NCI-H1436 (cell line): ENCODE measurements at places on chromosomes 2 and 18.

- DNase-seq, result no peak
Observed at GRCh38 chr2:70746094-70746974, 21.7 kb downstream of the ADD2 start.

DNA sequence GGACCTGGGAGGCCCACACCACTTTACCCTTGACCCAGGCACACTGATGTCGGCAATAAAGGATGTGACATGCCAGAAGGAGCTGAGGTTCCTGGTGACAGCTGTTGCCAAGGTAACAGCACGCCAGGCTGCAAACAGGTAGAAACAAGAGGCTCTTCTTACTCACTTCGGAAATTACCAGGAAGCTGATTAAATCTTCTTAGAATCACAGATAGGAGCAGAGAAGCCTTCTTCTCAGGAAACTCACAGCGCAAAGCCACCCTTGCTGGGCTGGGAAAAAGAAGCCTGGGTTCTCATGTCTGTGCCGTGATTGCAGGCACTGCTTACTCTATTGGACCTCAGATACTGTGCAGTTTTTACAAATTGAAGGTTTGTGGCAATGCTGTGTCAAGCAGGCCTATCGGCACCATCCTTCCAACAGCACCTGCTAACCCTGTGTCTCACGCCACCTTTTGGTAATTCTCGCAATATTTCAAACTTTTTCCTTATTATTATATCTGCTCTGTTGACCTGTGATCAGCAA, 61.0 kb upstream of the TAF1B start:
- peak; percentile 18 for DNase-seq

DNA sequence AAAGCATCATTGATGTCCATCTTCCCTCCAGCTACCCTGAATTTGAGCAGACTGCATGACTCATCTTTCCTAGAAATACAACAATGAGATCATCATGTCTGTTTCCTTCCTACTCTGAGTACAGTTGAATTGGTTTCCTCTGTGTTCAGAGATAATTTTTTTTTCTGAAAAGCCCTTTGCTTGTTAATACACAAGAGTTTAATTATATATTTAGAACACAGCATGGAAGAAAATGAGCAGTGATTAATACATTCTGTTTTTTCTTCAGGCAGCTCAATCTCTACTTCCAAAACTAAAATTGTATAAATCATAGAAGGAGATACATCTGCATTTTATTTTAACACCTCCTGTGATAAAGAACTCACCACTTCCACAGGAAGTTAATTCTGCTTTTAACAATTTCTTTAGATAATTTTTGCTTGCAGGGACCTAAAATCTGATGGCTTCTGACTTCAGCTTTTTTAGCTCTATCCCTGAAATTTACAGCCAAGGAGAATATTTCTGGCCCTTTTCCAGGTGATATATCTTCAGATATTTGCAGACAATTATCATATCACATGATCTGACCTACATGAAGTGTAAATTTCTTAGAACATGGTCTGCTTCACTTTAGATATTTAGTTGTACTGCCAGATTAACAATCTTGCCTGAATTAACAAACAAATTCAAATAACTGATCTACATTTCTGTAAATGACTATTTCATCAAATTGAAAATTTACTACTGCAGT, 249.0 kb downstream of the TRIB2 start:
- no peak for DNase-seq

DNA sequence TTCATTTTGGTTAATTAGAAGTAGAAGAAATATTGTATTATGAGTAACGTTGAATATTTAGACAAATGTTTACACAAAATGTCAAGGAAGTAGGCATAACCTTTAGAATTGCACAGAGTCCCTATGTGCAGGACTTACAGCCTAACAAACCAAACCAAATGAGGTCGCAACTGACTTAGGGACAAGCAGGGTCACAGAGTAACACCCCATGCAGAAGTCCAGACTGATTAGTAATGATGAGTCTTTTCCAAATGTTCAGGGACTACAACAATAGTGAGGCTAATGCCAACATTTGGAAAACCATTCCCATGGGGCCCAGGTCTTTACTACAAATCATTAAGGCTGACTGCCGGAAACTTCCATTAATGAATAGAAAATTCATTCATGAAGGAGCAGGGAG, 452.5 kb upstream of the CHAC2 start:
- DNase-seq, result no peak

DNA sequence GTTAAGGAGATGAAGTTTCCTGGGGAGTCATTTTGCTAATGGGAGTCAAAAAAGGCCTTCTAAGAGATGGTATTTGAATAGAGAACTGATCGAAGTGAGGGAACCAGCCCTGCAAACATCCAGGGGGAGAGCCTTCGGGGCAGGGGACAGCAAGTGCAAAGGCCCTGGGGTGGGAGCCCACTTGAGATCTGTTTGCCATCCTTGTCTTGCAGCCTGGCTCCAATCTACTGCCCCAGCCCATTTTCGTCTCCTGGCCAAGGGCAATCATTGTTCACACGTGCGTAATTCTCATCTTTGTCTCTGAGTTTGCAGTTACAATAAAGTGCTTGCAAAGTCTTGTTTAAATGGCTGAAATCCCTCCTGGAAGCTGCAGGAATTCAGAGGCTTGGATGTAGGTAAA, 43.1 kb upstream of the AFF3 start:
- no peak for DNase-seq

DNA sequence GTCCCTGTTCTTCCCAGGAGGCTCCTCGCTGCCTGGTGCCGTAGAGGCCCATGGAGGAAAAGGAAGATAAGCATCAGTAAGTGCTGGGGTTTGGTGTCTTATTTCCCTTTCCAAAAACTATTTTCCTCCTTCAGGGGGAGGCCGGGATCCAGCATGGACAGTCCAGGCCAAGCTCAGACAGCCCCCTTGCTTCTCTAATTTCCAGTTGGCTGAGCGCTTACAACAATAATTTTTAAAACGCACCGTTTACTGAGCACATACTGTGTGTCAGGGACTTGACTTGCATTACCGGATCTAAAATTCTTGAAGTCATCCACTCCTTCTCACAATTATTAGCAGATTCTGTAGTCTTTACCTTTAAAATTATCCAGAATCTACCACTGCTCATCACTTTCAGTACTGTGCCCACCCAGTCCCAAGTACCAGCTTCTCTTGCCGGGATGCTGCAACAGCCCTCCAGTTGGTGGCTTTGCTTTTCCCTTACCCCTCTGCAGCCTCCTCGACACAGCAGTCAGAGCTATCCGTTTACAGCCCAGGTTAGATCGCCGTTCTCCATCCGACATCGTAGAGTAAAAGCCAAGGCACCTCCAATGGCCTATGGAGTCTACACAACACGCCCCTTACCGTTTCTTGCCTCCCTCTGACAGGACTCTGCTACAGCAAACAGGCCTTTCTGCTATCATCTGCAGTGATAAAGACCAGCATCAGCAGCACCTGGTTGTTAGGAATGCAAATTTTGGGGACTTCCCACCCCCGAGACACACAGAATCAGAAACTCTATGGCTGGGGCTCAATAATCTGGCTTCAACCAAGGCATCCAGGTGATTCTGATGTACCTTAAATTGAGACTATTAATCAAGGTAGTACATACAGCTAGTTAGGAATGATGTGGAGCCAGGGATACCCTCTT, 75.2 kb upstream of the TSPYL6 start:
- no peak for DNase-seq

GRCh38 chr2:38095079-38095995, 19.4 kb upstream of the CYP1B1 start:
- DNase-seq, result no peak

DNA sequence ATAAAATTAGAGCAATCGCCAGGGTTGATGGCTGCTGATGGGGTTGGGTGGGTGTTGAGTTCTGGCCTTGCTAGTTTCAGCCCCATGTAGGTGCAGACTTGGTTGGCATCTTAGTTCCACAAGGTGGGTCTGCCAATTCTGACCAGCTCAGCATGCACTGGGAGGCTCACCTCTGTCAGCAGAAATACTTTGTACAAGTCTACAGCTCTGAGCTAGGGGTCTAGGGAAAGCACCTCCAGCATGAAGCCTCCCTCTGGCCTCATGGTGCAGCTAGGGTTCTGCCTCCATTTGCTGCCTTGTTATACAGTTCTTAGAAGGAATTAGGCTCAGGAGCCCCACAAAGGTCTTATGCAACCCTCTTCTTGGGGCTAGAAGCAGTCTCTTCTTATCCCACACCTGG, 278.9 kb upstream of the HDAC4 start:
- no peak for DNase-seq

DNA sequence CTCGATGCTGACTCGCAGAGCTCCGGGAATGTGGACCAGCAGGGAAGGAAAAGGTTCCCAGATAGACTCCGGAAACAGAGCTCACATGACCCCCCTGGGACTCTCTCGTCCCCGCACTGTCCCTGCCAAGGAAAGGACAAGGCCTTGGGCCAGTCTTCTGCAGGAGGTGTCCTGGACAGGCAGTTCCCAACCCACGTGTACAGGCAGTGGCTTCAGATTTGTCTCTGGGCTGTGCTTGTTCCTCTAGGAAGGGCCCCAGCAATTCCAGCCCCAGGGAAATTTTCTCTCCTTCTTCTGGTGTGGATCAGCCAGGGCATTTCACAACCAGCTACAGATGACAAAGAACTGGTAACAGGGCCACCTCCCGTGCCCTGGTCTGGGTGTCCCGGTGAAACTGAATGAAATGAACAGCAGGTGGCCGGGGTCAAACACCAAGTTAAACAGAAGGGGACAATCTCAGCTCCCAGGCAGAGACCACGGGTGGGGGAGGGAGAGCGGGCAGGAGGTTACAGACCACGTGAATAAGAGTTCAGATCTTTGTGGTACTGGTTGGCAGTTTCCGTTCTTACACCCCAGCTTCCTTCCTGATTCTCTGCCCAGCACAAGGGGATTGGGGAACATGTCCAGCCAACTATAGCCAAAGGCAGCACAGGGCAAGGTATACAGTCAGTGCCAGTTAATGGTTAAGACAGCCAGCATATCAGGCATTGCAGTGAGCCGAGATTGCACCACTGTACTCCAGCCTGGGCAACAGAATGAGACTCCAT, 52.2 kb upstream of the CAB39 start:
- no peak for DNase-seq

DNA sequence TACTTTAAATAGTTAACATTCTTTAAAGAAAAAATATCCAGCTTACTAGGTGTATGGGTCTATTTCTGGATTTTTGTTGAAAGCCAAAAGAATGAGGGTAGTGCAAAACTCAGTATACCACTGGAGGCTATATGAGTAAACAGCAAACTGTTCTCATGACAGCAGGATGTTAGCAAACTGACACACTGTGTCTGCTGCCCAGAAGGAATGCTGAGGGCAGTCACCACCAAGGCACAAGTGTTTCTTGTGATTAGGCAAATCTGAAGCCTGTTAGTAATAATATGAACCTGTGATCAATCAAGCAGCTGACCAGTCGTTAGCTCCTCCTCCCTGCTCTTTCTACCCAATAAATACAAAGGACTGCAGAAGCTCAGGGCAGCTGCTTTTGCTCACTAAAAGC, 50.5 kb upstream of the SULT1C3 start:
- no peak for DNase-seq

GRCh38 chr18:35185771-35186170, 55.1 kb upstream of the ZNF397 start:
- DNase-seq, result no peak

DNA sequence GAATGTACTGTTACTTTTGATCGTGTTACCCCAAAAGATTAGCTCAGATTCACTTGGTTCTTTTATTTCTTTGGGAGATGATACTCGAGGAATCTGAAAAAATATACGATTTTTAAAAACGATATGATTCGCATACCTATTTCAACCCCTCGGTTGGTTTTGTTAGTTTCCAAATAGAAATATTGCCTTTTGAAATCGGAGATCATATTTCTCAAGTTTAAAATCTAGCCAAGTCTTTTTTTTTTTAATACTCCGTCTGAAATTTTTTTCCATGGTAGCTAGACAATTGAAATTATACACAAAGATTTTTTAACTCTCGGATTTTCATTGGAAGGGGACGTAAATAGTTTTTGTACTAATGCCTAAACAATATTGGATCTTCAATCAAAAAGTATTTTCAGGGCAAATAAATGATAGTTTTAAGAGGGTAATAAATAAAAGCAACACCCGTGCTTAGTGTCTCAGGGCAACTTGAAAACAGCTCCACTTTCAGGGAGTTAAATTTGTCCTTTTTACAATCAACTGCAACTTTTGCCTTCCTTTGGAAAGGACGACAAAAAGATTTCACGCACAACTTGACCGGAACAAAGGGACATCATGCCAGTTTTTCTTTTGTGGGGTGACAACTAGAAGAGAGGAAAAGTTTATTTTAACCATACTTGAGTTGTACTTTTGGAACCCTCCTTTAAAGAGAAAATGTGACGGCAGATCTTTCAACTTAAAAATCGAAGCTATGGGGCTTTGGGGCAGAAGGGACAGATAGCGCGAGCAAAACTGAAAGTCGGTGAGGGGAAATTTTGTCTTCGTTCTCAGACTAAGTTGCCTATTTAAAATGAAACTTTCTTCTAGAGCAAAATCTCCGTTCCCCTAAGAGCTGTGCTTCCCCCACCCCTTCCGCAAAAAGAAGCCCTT, 5.8 kb upstream of the ONECUT2 start:
- DNase-seq, result no peak

- no peak for DNase-seq
Observed at GRCh38 chr2:12416600-12416999, 300.1 kb upstream of the TRIB2 start.

DNA sequence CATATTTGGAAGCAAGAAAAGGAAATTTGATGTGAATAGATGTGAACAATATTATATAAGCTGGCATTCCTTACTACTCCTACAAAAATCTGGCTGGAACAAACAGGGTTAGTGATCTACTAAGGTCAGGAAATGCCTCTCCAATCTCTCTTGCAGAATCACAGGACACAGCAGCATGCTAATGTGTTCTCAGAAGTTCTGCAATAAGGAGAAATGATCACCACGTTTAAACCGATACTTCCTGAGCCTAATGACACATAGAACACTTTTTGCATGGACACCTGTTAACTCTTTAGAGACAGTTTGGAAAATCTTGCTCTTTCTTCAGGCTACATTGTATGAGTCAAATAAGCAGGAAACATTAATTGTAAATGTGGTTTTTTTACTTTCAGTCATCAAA, 89.6 kb upstream of the MAP3K20 start:
- DNase-seq, result no peak

DNA sequence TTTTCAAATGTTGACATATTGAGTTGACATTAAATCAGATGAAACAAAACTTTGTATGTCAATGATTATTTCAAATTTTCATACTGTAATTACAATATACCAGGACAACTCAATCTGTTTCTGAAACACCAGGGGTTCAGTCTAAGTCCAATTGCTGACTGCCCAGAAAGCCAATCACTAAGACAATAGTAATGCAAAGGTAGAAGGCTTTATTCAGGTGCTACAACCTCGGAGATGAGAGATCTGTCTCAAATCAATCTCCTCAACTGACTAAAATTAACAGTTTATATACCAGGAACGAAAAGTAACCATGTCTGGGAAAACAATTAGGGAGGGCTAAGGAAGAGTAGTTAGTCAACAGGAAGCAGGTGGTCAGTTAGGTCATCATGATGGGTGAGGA, 1400.4 kb downstream of the SUCLG1 start:
- no peak for DNase-seq
